ENCODE measurements at places on chromosomes 7 and 10.

GRCh38 chr7:114007386-114007785, 88.6 kb upstream of the PPP1R3A start:
- DNase-seq: no peak

GRCh38 chr10:55837273-55837672, 523.8 kb downstream of the ZWINT start:
- DNase-seq: no peak

DNA sequence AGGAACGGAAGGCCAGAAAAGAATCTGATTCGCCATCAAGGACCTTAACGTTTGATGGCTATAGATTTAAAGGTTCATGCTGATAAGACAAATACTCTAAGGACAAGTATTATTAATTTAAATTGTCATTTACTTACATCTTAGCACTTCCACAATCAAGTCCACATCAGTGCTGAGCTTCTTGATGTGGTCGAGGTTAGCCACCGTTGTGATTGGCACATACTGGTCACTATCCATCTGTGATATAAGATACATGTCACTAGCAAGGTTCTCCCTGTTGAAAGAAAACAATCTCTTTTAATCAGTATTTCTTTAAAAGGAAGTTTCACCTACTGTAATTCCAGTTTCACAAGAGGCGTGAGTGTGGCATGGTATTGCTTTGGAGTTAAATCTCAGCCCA, 88.7 kb downstream of the LARP4B start:
- DNase-seq: no peak

DNA sequence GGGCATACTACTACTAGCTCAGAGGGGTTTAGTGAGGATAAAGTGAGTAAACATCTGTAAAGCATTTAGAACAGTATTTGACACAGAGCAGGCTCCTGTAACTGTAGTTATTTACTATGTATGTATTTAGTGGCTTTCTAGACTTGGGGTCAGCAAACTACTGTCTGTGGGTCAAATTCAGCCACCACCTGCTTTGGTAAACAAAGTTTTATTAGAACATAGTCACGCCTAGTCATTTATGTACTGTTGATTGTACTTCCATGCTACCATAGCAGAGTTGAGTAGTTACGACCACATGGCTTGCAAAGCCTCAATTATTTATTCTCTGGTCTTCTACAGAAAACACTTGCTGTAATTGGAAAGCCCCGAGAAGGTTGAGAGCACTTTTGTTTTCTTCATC, 248.5 kb upstream of the PLPP4 start:
- DNase-seq: no peak

GRCh38 chr7:147670759-147671158, 919.8 kb upstream of the C7orf33 start:
- no peak for DNase-seq

- DNase-seq: no peak
Measured at GRCh38 chr7:18574235-18574540, 78.6 kb downstream of the HDAC9 start.

- DNase-seq: no peak
Measured at GRCh38 chr7:158186864-158187693, 400.5 kb downstream of the PTPRN2 start.

DNA sequence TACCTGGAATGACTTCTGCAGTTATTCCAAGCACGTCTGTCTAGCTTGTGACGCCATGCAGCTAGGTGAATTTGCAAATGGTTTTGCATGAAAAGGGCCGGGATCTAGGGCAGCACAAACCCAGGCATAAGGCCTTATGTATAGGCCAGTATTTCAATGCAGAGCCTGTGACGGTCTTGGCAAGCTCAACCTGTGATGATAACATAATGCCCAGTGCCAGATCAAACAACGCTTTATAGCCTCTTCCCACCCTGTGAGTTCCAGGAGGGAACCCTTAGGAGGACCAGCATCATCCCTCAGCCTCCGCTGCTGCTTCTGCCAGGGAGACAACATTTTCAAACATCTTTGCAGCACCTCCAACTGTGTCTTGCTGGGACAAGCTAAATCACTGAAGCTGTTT, 390.7 kb downstream of the INHBA start:
- DNase-seq: no peak

GRCh38 chr10:75403144-75403938, 1.8 kb upstream of the ZNF503 start:
- DNase-seq: no peak

DNA sequence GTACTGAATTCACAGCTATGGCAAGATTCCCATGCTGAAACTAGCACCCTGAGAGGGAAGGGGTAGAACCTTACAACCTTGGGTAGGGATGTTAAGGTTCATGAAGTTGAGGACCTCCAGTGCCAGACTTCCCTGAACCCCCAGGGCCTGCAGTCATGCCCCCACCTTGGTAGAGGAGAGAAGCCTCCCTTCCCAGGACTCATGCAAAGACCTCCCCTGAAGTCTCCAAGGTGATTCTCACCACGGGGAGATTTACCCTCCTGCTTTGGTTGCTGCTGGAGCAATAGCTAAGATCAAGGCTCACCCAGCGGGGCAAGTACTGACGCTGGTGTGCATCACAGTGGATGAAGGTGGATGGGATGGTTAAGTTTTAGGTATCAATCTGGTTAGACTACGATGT, 49.1 kb upstream of the PFKP start:
- DNase-seq: no peak

DNA sequence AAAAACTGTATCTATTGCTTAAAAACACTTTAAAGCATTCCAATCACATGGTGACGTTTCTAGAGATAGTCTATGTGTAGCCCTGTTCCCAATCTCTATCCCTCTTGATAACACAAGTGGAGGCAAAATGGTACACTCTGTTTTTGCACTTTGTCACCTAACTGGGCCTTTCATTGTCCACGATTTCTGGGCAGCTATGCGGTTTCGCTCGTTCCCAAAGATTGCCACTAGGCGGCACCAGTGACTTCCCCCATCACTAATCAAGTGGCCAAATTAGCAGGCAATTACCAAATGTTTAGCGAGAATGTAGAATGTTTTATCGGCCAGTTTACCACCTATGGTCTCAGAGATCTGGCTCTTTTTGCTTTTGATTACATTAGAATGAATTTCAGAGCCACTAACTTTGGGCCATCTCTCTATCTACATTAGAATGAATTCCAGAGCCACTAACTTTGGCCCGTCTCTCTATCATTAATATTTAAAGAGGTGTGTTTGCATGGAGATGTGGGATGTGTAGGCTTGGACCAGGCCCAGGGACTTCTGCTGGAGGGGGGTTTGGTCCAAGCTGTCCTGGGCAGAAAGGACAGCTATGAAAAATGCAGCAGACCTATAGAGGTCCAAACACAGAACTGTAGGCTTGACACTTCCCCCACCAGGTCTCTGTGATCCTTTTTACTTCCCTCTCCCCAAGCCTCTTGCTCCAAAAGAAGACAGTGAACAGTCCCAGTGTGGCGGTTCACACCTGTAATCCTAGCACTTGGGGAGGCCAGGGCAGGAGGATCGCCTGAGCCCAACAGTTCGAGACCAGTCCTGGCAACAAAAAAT, 90.1 kb downstream of the EPC1 start:
- DNase-seq: peak; percentile 35

DNA sequence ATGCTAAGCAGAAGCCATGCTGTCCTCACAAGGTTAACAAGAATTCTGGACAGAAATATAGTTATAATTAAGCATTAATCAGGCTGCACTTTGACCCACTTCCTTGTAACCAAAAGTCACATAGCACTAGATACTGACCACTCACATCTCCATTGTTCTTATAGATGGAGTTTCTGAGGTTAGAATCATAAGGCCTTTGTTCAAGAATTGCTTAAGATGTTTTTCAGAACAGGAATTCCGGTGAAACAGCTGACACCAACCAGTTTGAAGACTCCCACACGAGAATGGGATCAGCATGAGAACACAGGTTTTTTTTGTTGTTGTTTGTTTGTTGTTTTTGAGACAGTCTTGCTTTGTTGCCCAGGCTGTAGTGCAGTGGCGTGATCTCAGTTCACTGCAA, 488.3 kb upstream of the NRP1 start:
- DNase-seq: no peak

GRCh38 chr7:130486114-130486953, 5.6 kb upstream of the MEST start:
- DNase-seq: peak; percentile 6

- no peak for DNase-seq
Measured at GRCh38 chr7:30148951-30149459, 14.2 kb downstream of the MTURN start.

DNA sequence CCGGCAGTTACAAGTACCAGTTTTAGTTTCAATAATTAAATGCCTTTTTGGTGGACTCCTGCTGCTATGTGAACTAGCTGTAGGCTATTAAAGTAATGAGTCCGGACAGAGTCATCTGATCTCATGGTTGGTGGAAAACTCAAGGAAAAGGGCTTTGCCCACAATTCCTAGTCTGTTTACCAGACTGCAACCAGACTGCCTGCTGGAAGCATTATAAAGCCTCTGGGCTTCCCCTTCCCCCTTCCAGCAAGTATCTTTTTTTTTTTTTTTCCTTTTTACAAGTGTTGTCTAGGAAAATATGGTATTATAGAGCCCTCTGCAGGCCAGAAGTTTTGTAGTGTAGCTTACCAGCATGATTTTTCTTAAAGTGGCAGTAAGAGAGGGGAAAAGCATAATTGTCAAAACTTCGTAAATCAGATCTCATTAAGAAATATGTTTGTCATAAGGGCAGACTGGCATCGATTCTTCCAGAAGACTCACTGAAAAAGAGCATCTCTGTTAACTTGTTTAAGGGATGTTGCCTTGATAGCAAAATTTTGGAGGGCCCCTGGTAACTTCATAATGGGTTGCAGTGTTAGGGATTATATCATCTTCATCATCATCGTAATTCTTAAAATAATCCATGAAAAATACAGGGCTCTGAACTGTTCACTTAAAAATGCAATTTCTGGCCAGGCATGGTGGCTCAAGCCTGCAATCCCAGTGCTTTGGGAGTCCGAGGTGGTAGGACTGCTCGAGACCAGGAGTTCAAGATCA, 181.3 kb downstream of the TAX1BP1 start:
- DNase-seq: no peak
